ENCODE measurements at places on chromosomes 5 and 9.

- no peak for DNase-seq
Observed at GRCh38 chr5:172533399-172534228, 79.3 kb upstream of the SH3PXD2B start.

DNA sequence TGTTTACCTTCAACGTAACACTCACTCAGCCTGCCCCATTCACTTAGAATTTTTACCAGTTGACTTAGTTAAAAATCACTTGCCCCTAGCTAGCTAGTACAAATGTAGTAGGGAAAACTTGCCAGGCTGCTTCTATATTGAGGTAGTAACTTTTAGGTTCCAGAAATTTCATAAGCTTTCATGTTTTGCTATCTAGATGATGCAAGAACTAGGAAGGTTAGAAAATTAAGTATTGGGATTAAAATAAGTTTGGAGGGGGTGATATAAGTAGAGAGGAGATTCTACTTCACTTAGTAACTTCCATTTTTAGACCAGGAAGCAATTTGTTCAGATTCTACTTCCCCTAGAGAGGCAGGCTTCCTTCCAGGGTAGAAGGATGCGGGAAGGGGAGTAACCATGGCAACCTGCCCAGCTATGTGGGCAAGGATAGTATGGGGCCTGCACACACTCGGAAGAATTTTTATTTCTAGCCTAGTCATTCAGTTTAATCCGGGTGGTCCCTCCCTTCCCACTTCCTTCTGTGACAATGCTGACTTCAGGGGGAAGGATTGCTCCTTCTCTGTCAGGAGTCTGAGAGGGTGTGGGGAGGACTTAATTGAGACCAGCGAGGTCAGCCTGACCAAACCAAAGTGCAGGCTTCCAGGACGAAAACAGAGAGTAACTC is 4.2 kb downstream of the DAB2 start:
- no peak for DNase-seq

GRCh38 chr9:15308511-15308910 is 1.5 kb upstream of the TTC39B start:
- DNase-seq, result no peak

GRCh38 chr9:128553728-128554127 is 1.3 kb downstream of the SPTAN1 start:
- DNase-seq, result no peak

DNA sequence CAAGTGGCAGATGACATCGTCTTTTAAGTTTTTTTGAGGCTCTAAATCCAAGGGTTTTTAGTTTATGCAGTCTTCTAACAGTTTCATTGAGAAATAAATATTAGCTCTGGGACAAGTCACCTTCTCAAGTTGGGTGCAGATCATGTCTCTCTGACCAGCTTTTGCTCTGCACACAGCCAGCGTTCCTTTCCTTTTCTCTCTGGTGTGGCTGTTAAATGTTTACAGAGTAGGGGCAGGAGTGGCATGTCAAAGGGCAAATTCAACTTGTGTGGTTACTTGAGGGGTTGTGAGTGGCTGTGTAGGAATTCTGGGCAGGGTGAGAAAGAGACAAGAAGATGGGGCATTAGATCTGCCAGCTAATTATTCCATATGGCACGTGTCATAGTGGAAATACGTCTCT is 187.5 kb upstream of the HMHB1 start:
- DNase-seq, result no peak

- DNase-seq, result no peak
Observed at GRCh38 chr9:124208571-124208970, 49.2 kb upstream of the NEK6 start.

- no peak for DNase-seq
Observed at GRCh38 chr5:660491-661030, 32.6 kb downstream of the TPPP start.

DNA sequence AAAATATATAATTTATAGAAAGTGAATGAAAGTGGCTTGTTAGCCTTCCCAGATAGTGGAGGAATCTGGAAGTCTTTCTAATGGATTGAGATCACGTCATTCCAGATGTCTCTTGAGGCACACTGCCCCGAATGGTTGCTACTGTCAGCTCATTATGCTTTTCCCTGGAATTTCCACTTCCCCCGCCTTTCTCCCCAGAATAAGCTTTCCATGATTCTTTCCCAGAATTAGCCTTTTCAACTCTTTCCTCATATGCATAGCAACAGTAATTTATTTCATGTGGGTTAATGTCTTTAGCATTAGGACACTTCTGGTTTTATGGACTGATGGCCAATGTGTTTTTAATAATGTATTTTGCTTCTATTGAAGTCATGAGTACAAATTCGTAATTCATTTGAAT is 81.5 kb downstream of the PALM2AKAP2 start:
- DNase-seq, result no peak

GRCh38 chr5:169978714-169979113 is 1.6 kb downstream of the INSYN2B start:
- no peak for DNase-seq

DNA sequence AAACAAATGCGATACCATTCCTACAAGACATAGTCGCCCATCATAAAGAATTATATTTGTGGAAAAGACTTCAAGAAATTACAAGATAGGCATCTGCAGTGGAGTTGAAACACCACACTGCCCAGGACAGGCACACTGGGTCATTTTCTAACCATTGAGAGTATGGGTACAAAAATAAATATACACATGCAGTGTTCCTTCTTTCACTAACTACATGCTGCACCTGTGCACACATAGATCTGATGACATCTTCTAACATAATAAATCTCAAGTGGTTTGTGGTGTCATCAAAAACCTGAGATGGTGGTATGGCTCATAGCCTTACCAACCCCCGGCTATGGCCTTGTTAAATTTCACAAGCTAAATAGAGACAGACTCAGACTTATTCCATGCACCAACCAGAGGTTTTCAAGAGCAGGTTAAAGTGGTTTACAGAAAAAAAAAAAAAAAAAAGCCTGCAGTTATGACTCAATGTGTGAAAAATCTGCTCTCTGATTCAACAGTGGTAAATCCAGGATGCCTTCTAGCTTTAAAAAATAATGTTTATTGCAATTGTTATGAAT is 12.4 kb upstream of the NFIB start:
- no peak for DNase-seq

DNA sequence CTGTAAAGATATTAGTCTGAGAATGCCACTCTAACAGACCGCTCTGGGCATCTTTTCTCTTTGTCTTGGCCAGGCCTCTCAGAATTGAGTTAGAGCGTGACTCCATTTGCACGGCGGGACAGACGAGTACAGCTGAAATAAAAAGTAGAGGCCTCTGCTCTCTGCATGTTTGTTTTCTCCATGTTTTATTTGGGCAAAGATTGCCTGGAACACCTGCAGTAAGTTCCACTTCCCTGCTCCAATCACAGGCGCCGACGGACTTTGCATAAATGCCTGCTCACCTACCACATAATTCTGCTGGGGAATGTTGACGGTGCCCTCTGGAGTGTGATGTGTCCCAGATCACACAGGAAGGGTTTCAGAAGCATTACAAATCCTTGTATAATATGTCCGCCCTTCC is 10.6 kb downstream of the SPOCK1 start:
- no peak for DNase-seq

- no peak for DNase-seq
Observed at GRCh38 chr5:154191467-154192261, 1.1 kb downstream of the GALNT10 start.

- DNase-seq, result no peak
Observed at GRCh38 chr5:77454123-77454522, 38.0 kb downstream of the WDR41 start.

- DNase-seq, result no peak
Observed at GRCh38 chr5:77139001-77139400, 51.9 kb upstream of the ZBED3 start.

- DNase-seq, result no peak
Observed at GRCh38 chr5:32339198-32339597, 26.5 kb upstream of the MTMR12 start.

- DNase-seq, result no peak
Observed at GRCh38 chr5:9621379-9621903, 8.7 kb downstream of the TAS2R1 start.

GRCh38 chr5:160940725-160941124 is 88.7 kb upstream of the ATP10B start:
- DNase-seq, result no peak

- no peak for DNase-seq
Observed at GRCh38 chr5:81633471-81633870, 117.4 kb downstream of the SSBP2 start.

- no peak for DNase-seq
Observed at GRCh38 chr5:3428334-3428733, 167.3 kb upstream of the IRX1 start.

DNA sequence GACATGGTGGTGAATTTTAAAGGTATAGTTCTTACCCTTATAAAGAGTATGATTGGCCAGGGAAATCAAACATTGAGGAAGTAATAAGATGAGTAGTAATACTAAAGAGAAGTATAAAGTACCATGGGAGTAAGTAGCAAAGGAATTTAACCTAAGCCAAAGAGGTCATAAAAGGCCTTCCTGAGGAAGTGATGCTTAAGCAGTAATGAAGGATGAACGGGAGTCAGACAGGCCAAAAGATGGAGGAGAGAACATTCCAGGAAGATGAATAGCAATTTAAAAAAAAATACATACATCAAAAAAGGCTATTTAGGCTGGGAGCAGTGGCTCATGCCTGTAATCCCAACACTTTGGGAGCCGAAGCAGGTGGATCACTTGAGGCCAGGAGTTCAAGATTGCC is 29.0 kb downstream of the KLHL3 start:
- no peak for DNase-seq

DNA sequence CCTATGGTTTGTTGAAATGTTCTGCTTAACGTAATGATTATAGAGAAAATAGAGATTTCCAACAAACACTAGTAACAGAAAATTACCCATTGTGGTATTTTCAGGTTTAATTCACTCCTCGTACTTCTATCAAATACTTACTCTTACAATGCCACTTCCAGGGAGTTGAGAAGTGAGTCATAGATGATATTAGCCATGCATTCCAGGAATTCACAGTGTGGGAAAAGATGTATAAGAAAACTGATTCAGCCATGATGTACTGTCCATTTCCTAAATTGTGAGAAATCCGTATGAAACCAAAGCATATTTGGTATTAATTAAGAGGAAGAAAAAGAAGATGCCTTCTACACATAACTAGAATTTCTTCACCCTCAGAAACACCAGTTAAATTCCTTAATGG is 1854.6 kb upstream of the WWC1 start:
- no peak for DNase-seq

- peak; percentile 48 for DNase-seq
Observed at GRCh38 chr9:97983589-97984187, 547 bp downstream of the ANP32B start.
